ENCODE measurements at places on chromosomes 13 and 19. TPM values are rescaled to one million over a fixed set of nuclear protein-coding genes. Genes with fewer than 3 reads are reported as not detected.

GRCh38 chr19:43634872-43635560, 4.6 kb downstream of the CADM4 start:
- peak overlapping the region; percentile 36 for H3K4me3 ChIP-seq
- H3K4me1 ChIP-seq = peaks cover 5% of the 10 kb centered on the region
- H3K27me3 ChIP-seq = no peaks in the 10 kb centered on the region
- DNase-seq = peak; percentile 36
- H3K36me3 ChIP-seq = no peaks in the 10 kb centered on the region

DNA sequence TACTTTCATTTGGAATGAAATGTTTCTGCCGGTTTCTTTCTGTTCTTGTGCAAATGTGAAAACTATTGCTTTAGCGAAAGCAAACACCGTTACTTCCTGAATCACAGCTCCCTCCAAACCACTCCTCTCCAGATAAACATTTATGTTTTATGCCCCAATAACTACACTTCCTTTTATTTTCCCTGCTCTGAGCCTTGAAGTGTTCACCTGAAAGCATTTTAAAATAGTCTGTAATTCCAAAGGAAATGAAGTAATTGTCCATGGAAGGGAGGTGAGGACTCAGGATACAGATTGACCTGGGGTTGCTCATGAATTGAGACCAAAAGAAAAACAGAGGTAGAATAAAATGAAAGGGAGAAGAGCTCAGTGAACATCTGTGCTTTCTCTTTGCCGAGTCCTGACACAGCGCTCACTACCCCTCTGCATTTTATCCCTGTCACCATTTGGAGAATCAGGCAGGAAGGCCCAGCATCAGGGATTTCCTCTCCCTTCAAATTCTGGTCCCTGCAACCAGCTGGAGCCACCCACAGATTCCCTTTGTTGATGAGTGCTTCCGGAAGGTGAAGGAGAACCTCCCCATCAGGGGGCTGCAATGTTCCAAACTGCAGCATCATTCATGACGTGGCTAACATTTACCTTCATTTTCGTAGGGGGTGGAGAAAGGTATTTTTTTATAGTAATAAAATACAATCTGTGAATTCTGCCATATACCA, 171.9 kb downstream of the ITGBL1 start:
- no peaks in the 10 kb centered on the region for H3K36me3 ChIP-seq
- H3K27me3 ChIP-seq = no peaks in the 10 kb centered on the region
- H3K4me1 ChIP-seq = no peaks in the 10 kb centered on the region

DNA sequence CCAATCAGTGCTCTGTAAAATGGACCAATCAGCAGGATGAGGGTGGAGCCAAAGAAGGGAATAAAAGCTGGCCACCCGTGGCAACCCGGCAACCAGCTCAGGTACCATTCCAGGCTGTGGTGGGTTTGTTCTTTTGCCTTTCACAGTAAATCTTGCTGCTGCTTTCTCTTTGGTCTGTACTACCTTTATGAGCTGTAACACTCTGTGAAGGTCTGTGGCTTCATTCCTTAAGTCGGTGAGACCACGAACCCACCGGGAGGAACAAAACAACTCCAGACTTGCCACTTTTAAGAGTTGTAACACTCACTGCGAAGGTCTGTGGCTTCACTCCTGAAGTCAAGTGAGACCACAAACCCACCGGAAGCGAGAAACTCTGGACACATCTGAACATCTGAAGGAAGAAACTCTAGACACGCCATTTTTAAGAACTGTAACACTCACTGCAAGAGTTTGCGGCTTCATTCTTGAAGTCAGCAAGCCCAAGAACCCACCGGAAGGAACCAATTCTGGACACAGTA, 16.5 kb upstream of the SPACA6 start:
- H3K27ac ChIP-seq = no peak overlapping the region
- peaks cover 5% of the 10 kb centered on the region for H3K4me1 ChIP-seq
- H3K27me3 ChIP-seq = no peaks in the 10 kb centered on the region

PHLDB3 gene
- 27.1 TPM for total RNA-seq

DNA sequence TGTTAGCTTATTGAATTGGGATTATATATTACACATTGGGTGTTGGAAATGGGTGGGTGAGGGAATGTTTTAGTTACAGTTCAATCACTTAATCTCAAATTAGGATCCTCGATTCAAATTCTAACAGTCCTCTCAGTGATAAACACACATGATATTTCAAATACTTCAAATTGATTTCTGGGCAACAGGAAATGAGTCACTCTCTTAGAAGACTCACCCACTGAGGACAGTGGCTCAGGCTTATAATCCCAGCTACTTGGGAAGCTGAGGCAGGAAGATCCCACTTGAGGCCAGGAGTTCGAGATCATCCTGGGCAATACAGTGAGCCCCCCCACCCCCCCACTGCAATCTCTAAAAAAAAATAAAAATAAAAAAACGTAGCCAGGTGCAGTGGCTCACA, 435.3 kb downstream of the KLF12 start:
- H3K27ac ChIP-seq = no peak overlapping the region
- H3K4me3 ChIP-seq = no peak overlapping the region
- DNase-seq = no peak
- no peaks in the 10 kb centered on the region for H3K27me3 ChIP-seq

- no peak overlapping the region for H3K27ac ChIP-seq
- no peaks in the 10 kb centered on the region for H3K36me3 ChIP-seq
- H3K27me3 ChIP-seq = no peaks in the 10 kb centered on the region
- no peak overlapping the region for H3K4me3 ChIP-seq
- DNase-seq = no peak
These were observed 372.7 kb downstream of the LIG4 start for GRCh38 chr13:107842562-107843180.

ZNF560 gene
- total RNA-seq = 15.4 TPM

SIGLEC7 gene
- total RNA-seq = 0.79 TPM

GRCh38 chr13:111602874-111603273, 282.4 kb downstream of the TEX29 start:
- DNase-seq = no peak
- no peak overlapping the region for H3K4me3 ChIP-seq
- H3K27me3 ChIP-seq = no peaks in the 10 kb centered on the region
- H3K4me1 ChIP-seq = no peaks in the 10 kb centered on the region
- H3K27ac ChIP-seq = no peak overlapping the region

SLITRK6 gene
- 1.1 TPM for total RNA-seq

DNA sequence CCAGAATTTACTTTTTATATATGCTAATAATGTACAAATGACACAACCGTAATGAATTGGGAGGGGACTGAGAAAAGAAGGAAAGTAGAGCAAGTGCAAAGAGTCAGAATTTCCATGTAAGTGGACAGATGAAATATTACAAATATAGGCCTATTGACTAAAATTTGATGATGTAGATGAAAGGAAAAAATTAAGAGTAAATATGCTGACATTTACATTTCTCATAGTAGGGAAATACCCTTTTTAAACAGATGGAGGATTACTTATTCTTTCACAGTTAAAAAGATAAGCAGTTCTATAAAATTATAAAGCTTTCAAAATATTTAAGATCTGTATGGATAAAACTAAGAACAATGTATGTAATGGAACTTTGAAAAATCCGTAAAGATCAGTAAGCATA, 185.4 kb downstream of the NBEA start:
- no peaks in the 10 kb centered on the region for H3K36me3 ChIP-seq
- no peak overlapping the region for H3K27ac ChIP-seq
- H3K27me3 ChIP-seq = no peaks in the 10 kb centered on the region
- DNase-seq = no peak
- H3K4me3 ChIP-seq = no peak overlapping the region
- no peaks in the 10 kb centered on the region for H3K4me1 ChIP-seq

KCNN1 gene
- total RNA-seq = 15.9 TPM

DNA sequence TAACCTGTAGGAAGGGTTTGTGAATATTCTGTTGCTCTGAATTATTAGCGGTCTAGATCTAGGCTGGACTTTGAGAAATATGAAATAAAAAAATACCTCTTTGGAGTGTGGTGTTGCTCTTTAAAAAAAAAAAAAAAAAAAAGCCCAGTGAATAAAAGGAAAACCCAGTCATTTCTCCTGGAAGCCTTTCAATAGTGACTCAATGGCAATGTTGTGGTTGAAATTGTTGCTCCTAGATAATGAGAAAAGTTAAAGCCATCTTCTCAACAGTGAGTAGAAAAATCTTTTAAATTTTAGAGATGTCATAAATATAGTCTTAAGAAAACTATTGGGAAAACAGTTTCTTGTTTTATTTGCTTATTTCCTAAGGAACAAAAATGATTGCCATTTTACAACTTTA, 135.3 kb downstream of the RFC3 start:
- H3K4me3 ChIP-seq = no peak overlapping the region
- H3K27ac ChIP-seq = no peak overlapping the region
- no peaks in the 10 kb centered on the region for H3K27me3 ChIP-seq
- DNase-seq = no peak
- no peaks in the 10 kb centered on the region for H3K4me1 ChIP-seq

DNA sequence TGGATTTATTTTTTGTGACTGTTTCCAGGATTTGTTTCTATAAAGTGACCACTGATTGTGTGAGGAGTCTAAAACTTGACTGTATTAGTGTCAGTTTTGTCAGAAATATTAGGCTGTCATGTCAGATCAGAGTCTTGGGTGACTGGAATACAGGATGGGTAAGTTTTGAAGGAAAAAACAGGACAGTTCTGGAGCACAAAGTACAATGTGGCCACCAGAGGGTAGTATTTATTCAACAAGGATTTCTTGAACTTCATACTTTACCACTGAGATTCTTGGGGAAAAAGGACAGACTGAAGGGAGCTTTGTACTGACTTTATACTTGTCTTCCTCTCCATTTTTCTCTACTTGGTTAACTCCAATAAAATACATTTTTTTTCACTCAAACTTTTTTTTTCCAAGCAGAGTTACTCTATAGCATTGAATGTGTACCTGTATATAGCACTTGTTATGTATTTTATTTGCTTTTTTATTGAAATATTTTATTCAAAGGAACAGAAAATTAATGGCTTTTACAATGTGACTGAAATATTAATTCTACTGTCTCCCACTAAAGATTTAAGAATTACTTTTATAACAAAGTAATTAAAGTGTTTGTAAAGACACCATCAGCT, 51.1 kb downstream of the LMO7 start:
- no peaks in the 10 kb centered on the region for H3K36me3 ChIP-seq
- no peak for DNase-seq
- no peak overlapping the region for H3K4me3 ChIP-seq
- H3K27me3 ChIP-seq = no peaks in the 10 kb centered on the region
- H3K27ac ChIP-seq = no peak overlapping the region

GRCh38 chr13:24064371-24064770, 96.1 kb upstream of the SPATA13 start:
- peaks cover 12% of the 10 kb centered on the region for H3K4me1 ChIP-seq
- no peak overlapping the region for H3K27ac ChIP-seq
- DNase-seq = no peak
- no peaks in the 10 kb centered on the region for H3K27me3 ChIP-seq

All from testis (tissue), 5 donors.